ENCODE measurements at places on chromosomes 5 and 9. TPM values are rescaled to one million over a fixed set of nuclear protein-coding genes. Genes with fewer than 3 reads are reported as not detected.

GRCh38 chr5:148725675-148726074 lies 71.3 kb upstream of the HTR4 start:
- no peaks in the 10 kb centered on the region for H3K36me3 ChIP-seq
- peaks cover 9% of the 10 kb centered on the region for H3K27me3 ChIP-seq
- no peak overlapping the region for H3K4me3 ChIP-seq
- no peak for DNase-seq
- H3K4me1 ChIP-seq = no peaks in the 10 kb centered on the region

- peak overlapping the region; percentile 94 for H3K27ac ChIP-seq
- no peak for DNase-seq
- H3K4me1 ChIP-seq = peaks cover 71% of the 10 kb centered on the region
- H3K4me3 ChIP-seq = peak overlapping the region; percentile 16
- H3K36me3 ChIP-seq = no peaks in the 10 kb centered on the region
These were observed 5.8 kb downstream of the ECSCR start for GRCh38 chr5:139456776-139457175.

GRCh38 chr5:161562446-161562845 lies 15.9 kb upstream of the GABRB2 start:
- H3K27ac ChIP-seq = no peak overlapping the region
- no peaks in the 10 kb centered on the region for H3K4me1 ChIP-seq
- no peak for DNase-seq
- no peak overlapping the region for H3K4me3 ChIP-seq
- H3K36me3 ChIP-seq = no peaks in the 10 kb centered on the region
- H3K27me3 ChIP-seq = no peaks in the 10 kb centered on the region

GRCh38 chr5:97842687-97843086 lies 659.6 kb upstream of the RIOK2 start:
- H3K36me3 ChIP-seq = no peaks in the 10 kb centered on the region
- no peak overlapping the region for H3K27ac ChIP-seq
- H3K27me3 ChIP-seq = no peaks in the 10 kb centered on the region
- no peaks in the 10 kb centered on the region for H3K4me1 ChIP-seq
- no peak for DNase-seq
- H3K4me3 ChIP-seq = no peak overlapping the region

DNA sequence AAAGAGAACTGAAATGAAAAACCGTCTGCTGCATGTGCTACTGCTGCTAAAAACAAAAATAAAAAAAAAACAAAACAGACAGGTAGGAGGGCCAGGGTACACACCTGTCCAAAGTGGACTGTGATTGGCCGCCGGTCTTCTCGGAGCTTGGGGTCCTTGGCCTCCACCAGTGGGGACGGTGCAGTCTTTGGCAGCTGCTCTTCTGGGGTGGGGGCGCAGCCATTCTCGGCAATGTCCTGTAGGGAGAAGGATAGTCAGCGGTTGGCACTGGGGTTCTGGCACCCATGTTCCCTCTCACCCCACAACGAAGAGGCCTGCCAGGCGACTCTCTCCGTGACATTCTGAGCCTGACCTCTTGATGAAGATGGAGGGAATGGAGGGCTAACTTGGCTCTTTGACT lies 84.3 kb downstream of the CRB2 start:
- H3K4me1 ChIP-seq = no peaks in the 10 kb centered on the region
- no peak for DNase-seq
- no peaks in the 10 kb centered on the region for H3K27me3 ChIP-seq

DNA sequence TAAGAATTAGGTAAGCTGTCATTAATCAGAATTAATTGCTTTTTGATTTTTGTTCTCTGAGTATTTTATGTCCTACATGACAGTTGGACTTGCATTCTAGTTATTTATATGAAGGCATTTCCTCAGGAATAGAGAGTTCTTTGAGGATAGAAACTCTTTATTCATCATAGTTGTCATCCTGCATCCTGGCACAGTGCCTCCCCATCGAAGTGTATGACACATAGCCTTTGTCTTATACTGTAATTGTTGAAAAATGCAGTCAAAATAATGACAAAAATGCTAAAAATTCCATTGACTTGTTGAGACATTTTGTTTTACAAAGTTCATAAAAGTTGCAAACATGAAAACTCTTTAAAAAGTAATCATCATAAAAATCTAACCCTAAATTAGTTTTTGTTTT lies 36.5 kb downstream of the CFAP95 start:
- no peak overlapping the region for H3K4me3 ChIP-seq
- DNase-seq = no peak
- H3K27ac ChIP-seq = no peak overlapping the region
- H3K4me1 ChIP-seq = no peaks in the 10 kb centered on the region

DNA sequence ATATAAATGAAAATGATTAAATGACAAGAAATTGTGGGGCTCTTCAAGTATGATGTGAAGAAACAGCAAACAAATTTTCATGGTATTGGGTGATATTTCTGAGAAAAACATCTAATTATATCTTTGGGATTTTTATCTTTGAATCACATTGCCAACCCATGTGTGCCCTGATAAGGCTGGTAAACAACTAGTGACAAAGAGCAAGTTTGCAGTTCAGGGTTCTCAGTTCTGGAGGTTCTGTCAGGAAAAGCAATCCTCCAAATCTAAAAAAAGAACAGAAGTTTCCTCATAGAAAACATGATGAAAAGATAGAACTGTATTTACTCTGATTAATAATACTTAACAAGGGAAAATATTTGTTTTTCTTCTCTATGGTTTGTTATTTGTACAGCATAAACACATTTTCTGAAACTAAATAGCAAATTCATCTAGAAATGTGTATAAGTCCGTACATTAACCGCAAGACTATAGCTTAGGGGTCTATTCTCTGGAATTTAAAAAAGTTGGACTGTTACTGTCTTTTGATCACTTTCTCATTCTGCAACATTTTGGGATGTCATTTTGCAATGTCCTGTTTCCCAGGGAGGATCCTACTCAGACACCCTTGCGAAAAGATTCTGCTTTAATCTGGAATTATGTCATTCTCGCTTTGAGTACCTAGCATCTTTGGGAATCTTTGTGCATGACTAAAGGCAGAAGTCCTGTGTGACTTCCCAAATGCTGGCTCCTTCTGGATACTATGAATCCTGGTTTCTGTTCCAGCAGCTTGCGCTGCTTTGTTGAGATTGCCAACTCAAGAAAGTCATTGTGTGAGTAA lies 308.5 kb downstream of the ADGRV1 start:
- DNase-seq = no peak
- no peak overlapping the region for H3K4me3 ChIP-seq
- no peaks in the 10 kb centered on the region for H3K36me3 ChIP-seq
- no peaks in the 10 kb centered on the region for H3K27me3 ChIP-seq
- H3K27ac ChIP-seq = no peak overlapping the region

GRCh38 chr5:125834438-125835115 lies 588.6 kb upstream of the GRAMD2B start:
- DNase-seq = no peak
- H3K4me3 ChIP-seq = no peak overlapping the region
- H3K4me1 ChIP-seq = no peaks in the 10 kb centered on the region

- peaks cover 2% of the 10 kb centered on the region for H3K27me3 ChIP-seq
- no peaks in the 10 kb centered on the region for H3K4me1 ChIP-seq
- DNase-seq = no peak
- no peak overlapping the region for H3K27ac ChIP-seq
- H3K36me3 ChIP-seq = no peaks in the 10 kb centered on the region
- no peak overlapping the region for H3K4me3 ChIP-seq
These were observed 199.4 kb upstream of the SLC24A2 start for GRCh38 chr9:19988281-19988680.

- no peak overlapping the region for H3K4me3 ChIP-seq
- H3K27ac ChIP-seq = no peak overlapping the region
- H3K4me1 ChIP-seq = no peaks in the 10 kb centered on the region
- no peaks in the 10 kb centered on the region for H3K36me3 ChIP-seq
- peaks cover 9% of the 10 kb centered on the region for H3K27me3 ChIP-seq
- no peak for DNase-seq
These were observed 29.5 kb downstream of the POU4F3 start for GRCh38 chr5:146368137-146368536.

DNA sequence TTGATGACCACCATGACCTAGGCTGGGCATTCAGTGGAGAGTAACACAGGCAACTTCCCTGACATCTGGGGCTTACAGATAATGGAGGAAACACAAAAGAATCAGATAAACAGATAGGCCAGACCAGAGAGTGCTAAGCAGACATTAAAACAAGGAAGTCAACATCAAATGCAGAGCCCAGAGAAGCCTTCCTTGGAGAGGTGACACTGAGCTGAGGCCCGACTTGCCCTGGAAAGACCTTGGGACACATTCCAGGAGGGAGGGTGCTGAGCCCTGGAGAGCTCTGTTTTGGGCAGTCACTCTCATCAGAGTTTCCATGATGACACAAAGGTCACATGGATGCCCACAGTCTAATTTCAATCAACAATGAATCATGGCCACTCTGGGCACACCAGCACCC lies 31.9 kb upstream of the C5orf58 start:
- H3K4me3 ChIP-seq = no peak overlapping the region
- peaks cover 3% of the 10 kb centered on the region for H3K36me3 ChIP-seq
- no peaks in the 10 kb centered on the region for H3K4me1 ChIP-seq
- H3K27me3 ChIP-seq = no peaks in the 10 kb centered on the region
- no peak overlapping the region for H3K27ac ChIP-seq

DNA sequence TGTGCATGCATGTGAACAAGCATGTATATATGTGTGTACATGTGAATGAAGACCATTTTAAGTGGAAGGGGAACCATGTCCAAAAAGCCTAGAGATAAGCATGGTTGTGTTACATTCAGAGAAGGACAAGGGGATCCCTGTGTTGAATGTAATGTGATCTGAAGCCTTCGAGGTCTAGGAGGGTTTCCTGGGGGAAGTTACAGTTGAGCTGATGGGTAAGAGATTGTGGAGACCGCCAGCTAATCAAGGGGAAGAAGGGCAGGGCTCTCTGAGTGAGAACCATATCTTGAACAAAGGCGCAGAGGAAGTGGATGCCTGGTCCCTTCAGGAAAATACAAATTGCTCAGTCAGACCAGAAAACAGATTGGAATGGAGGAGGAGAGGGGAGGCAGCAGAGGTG lies 45.5 kb upstream of the TNFSF15 start:
- H3K36me3 ChIP-seq = no peaks in the 10 kb centered on the region
- no peak overlapping the region for H3K27ac ChIP-seq
- H3K27me3 ChIP-seq = no peaks in the 10 kb centered on the region
- H3K4me1 ChIP-seq = no peaks in the 10 kb centered on the region
- DNase-seq = no peak

DNA sequence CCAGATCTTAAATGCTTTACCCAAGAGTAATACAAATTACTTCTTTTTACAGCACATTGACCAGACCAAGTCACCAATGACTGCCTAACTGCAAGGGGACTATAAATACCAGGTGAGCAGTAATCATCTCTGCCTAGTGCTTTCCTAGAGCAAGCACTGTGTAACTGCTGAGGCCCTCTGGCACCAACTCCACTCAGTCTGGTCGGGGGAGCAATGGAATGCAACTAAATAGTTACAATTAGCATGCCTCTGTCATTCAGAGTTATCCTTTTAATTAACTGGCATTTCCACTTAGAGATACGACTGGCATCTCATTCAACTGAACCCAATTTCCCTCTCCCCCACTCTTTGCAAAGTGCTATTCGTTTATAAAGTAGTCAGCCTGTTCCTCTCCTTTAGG lies 1309.1 kb upstream of the DMAC1 start:
- H3K27ac ChIP-seq = no peak overlapping the region
- H3K36me3 ChIP-seq = no peaks in the 10 kb centered on the region
- no peak for DNase-seq
- no peak overlapping the region for H3K4me3 ChIP-seq

- H3K27me3 ChIP-seq = peaks cover under 1% of the 10 kb centered on the region
- no peaks in the 10 kb centered on the region for H3K4me1 ChIP-seq
- no peak overlapping the region for H3K4me3 ChIP-seq
- no peak overlapping the region for H3K27ac ChIP-seq
- no peak for DNase-seq
These were observed 341.1 kb upstream of the RGMB start for GRCh38 chr5:98432378-98432777.

GRCh38 chr9:131323629-131324028 lies 34.1 kb downstream of the PLPP7 start:
- DNase-seq = no peak
- no peaks in the 10 kb centered on the region for H3K36me3 ChIP-seq
- H3K27me3 ChIP-seq = peaks cover under 1% of the 10 kb centered on the region

- H3K4me3 ChIP-seq = no peak overlapping the region
- H3K4me1 ChIP-seq = no peaks in the 10 kb centered on the region
- H3K36me3 ChIP-seq = no peaks in the 10 kb centered on the region
- peaks cover 4% of the 10 kb centered on the region for H3K27me3 ChIP-seq
- H3K27ac ChIP-seq = no peak overlapping the region
These were observed 8.7 kb upstream of the NDUFB6 start for GRCh38 chr9:32581512-32582143.

DNA sequence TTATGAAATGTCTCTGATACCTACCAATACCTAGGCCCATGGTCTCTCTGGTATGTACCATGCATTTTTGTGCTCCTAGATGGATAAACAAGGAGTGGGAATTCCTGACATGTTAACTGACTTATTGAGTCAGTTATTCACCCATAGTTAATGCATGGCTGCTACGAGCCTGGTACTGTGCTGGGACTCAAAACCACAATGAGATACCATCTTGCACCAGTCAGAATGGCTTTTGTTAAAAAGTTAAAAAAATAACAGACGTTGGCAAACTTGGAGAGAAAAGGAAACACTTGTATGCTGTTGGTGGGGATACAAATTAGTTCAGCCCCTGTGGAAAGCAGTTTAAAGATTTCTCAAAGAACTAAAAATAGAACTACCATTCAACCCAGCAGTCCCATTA lies 293.8 kb downstream of the OSTF1 start:
- DNase-seq = no peak
- no peaks in the 10 kb centered on the region for H3K36me3 ChIP-seq
- no peaks in the 10 kb centered on the region for H3K4me1 ChIP-seq
- no peak overlapping the region for H3K27ac ChIP-seq
- no peaks in the 10 kb centered on the region for H3K27me3 ChIP-seq

GRCh38 chr5:35213608-35214007 lies 16.7 kb downstream of the PRLR start:
- H3K36me3 ChIP-seq = no peaks in the 10 kb centered on the region
- peaks cover 2% of the 10 kb centered on the region for H3K27me3 ChIP-seq
- no peak overlapping the region for H3K4me3 ChIP-seq
- H3K27ac ChIP-seq = no peak overlapping the region

- peaks cover 6% of the 10 kb centered on the region for H3K27me3 ChIP-seq
- no peaks in the 10 kb centered on the region for H3K36me3 ChIP-seq
- H3K4me1 ChIP-seq = no peaks in the 10 kb centered on the region
- no peak for DNase-seq
- H3K4me3 ChIP-seq = no peak overlapping the region
These were observed 295.7 kb upstream of the PANK3 start for GRCh38 chr5:168874713-168875380.

The PCDHB3 gene
- not detected for polyA plus RNA-seq

The DBN1 gene
- 4.2 TPM for polyA plus RNA-seq

The TBCA gene
- polyA plus RNA-seq = 172 TPM

The TMC1 gene
- polyA plus RNA-seq = not detected

The PCDHB14 gene
- not detected for polyA plus RNA-seq

The FRMD3 gene
- 1.1 TPM for polyA plus RNA-seq

The CDH9 gene
- not detected for polyA plus RNA-seq

The GABRG2 gene
- polyA plus RNA-seq = not detected
